ENCODE measurements at places on chromosomes 1 and 21.
A peak's percentile ranks its signal among the peaks of the same experiment; 100 is the strongest.

DNA sequence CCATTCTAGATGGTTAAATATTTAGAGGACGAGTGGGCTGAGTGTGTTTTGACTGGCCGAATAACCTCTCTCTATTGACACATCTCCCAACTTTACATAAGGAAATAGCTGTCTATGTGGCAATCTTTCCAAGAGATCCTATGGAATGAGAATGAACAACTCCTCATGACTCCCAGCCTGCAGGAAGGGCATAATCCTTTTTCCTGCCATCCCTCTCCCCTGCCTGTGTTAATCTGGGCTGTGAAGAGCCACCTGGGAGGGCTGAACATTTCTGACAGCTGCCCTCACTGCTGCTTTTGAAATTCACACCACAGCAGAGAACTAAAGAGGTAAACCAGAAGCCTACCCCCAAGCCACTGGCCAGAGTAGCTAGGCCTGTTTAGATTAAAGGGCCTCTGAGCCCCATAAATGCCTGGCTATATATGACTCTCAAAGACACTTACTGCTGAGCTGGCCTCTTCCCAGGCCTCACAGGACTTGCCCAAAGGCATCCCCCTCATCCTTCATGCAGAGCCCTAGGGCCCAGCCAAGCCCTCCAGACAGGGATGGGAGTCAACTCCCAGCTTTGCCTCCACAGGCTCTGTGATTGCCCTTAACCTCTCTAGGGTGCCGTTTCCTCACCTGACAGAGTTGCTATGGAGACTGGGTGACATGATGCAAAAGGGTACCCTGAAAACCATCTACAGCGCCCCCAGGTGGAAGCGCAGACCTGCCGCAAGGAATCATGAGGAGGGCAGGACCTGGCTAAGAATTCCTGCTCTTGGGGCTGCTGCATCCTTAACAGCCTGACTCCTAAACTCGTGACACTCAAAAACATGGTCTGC lies 42.0 kb upstream of the LDLRAP1 start:
- DNase-seq: peak; percentile 84

- no peak for DNase-seq
Measured at GRCh38 chr1:198330982-198331615, 174.3 kb downstream of the NEK7 start.

- no peak for DNase-seq
Measured at GRCh38 chr1:43786201-43786958, 79.0 kb downstream of the ST3GAL3 start.

- no peak for DNase-seq
Measured at GRCh38 chr1:36359383-36359782, 26.3 kb downstream of the STK40 start.

GRCh38 chr1:237287876-237288521 lies 246.0 kb downstream of the RYR2 start:
- no peak for DNase-seq

GRCh38 chr1:161740921-161741320 lies 8.7 kb upstream of the DUSP12 start:
- DNase-seq: no peak

GRCh38 chr1:159927849-159928431 lies 2.6 kb upstream of the TAGLN2 start:
- no peak for DNase-seq

DNA sequence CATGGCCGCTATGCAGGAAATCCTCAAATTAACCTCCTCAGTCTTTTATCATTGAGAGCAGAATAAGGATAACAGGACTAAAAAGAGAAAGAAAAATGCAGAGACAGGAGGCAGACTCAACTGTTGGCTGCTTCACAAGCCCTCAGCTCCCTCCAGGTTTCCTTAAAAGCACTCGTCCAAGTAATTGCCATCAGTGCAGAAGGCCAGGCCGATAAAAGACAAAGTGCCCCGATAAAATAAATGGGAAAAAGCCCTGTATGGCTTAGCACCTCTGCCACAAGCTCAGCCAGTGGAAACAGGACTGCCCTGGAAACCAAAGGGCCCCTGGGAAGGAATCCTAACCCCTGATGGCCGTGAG lies 8.1 kb downstream of the S100A6 start:
- DNase-seq: no peak

- no peak for DNase-seq
Measured at GRCh38 chr1:44907893-44908292, 64.8 kb upstream of the PTCH2 start.

- no peak for DNase-seq
Measured at GRCh38 chr21:41011098-41011731, 156.7 kb upstream of the BACE2 start.

DNA sequence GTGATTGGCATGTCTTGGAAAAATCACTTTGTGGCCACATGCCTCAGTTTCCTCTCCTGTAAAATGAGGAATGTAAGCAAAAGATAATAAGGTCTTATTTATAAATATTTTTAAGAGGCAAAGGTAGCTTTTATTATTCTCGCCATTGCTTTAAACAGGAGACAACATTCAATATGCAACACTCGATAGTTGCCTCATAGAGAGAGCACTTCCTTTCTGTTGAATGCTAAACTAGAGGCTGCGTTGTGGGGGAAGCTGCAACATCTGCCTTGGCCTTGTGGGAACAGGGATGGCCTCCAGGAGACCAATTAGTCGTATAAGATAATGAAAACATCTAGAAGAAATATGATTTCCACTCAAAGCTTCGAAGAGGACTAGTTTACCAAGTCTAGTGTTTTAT lies 3.5 kb downstream of the OSCP1 start:
- DNase-seq: no peak

GRCh38 chr21:28523367-28523766 lies 469.3 kb downstream of the LTN1 start:
- DNase-seq: no peak
